ENCODE measurements at places on chromosomes 6 and 20.

DNA sequence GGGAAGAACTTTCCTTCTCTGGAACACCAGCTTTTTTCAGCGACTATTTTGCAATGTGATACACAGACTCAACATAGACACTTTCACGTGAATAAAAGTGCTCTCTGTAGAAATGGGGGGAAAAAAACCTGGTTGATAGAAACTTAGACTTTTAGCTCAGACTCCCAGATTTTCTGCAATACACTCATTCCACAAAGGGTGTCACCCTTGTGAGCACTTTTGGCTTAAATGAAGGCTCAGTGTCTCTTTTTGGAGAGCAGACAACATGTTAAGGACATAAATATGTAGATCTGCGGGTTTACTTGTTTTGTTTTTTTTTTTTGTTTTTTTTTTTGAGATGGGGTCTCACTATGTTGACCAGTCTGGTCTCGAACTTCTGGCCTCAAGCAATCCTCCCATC is 579.6 kb downstream of the PTPRT start:
- no peak for DNase-seq

DNA sequence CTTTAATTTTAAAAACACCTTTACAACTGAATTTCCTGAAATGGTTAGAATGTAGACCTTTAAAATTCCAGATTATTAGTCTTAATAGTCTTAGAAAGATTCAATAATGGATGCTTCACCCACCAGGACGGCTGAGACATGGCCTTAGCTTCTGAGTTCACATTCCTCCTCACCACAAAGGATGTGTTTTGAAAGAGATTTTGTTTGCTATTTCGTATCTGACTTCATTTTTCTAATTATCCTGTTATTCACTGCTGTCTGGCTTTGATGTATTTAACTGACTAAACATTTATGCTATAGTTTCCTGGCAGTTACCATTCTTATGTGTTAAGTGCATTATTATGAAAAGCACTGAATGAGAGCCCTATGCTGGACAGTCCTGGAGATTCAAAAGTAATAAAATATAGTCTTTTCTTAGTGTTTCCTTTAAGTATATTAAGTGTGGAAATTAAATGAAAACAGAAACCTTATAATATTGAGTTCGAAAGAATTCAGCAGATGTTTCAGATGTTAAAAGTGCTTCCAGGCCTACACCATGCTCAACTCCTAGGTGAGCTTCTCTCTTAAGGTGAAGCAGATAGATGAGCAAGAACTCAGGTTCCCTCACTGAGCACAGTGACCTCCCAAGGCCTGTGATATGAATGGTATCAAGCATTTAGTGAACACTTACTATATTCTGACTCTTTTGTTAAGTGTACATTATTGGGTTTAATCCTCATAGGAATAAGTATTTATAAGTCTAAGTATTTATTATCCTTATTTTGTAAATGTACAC is 40.3 kb downstream of the MAP3K4 start:
- DNase-seq: no peak

DNA sequence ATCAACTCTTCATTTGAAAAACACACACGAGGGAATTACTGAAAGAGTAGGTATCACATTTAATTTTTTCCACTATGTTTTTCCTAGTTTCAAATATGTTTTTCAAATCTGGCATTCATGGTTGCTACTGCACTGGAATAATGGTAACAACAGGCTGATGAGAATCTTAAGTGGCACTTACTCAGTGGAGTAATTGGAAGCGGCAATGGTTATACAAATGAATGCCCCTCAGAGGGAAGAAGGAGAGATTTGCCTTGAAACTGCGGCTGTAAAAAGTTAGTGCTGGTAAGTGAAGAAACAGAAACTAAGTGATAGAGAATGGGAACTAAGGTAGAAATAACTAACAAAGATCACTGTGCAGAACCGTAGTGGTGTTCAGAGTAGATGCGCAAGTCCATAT is 41.0 kb upstream of the PDE7B start:
- DNase-seq: no peak

DNA sequence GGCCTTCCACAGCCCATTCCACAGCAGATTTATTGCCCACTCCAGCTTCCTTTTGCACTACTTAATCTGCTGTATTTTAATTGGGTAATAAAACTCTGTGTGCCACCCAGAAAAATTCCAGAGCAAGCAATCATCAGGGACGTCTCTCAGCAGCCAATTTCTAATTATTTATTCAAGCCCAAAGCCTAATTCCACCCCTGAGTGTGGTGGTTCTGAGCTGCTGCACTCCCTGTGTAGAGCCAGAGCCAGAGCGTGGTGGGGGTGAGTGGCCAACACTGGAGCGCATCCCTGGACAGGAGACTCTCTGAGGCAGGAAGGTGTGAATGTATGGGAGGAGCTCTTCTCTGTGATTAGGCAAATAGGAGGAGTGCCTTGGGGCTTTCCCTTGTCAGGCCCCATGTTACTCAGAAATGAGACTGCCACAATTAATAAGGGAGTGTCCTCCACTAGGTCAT is 66.1 kb downstream of the CD24 start:
- DNase-seq: no peak

DNA sequence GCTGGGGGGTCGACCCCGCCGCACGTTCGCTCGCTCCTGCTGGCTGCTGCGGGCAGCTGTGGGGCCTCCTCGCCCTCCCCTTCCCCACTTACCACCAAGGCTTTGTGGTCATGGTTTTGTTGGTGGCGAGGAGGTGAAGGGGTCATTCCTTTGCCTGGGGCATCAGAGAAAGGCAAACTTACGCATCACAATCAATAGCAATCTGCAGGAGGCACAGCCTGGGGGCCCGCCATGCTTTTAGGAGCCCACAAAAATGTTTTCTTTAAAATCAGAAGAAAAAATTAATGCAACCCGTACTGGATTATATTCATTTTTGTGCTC is 137.0 kb downstream of the IMPG1 start:
- DNase-seq: no peak

Data from spinal cord (tissue), 10 donors.